ENCODE measurements at places on chromosomes 3 and 15.

DNA sequence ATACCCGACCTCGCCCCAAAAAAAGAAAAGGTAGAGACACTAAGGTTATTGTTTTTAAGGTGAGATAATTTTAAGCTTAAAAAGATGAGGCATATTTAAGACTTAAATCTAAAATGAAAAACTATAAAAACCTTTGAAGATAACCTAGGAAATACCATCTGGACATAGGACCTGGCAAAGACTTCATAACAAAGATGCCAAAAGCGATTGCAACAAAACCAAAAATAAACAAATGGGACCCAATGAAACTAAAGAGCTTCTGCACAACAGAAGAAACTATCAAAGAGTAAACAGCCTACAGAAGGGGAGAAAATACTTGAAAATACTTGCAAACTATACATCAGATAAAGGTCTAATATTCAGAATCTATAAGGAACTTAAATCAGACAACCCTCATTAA lies 80.9 kb downstream of the TMCC1 start:
- no peak for DNase-seq

- peak; percentile 62 for DNase-seq
Observed at GRCh38 chr15:59333401-59334075, 39.1 kb downstream of the MYO1E start.

- no peak for DNase-seq
Observed at GRCh38 chr3:120368172-120368571, 19.0 kb upstream of the LRRC58 start.

- DNase-seq, result peak; percentile 47
Observed at GRCh38 chr3:169295126-169295525, 368.4 kb downstream of the MECOM start.

GRCh38 chr15:68852461-68852860 lies 31.8 kb upstream of the ANP32A start:
- no peak for DNase-seq

DNA sequence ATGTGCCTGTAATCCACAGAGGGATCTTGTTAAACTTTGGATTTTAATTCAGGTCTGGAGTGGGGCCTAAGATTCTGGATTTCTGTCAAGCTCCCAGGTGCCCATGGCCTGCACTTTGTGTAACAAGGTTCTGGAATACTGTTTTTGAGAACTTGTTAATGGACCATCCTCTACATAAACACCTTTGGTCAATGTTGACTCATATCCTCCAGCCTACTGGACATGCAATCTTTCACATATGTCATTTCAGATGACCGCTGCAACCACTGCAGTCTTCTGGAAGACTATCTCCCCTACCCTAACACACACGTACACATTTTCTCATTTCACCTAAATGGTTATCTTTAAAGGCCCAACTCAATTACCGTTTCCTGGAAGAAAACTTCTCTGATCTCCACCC lies 302.1 kb upstream of the TPRG1 start:
- DNase-seq, result no peak
